Left lobe of liver (tissue), 2 donors: ENCODE measurements at places on chromosomes 7 and 10.

GRCh38 chr10:10110844-10111490, 906.7 kb upstream of the CELF2 start:
- no peak for DNase-seq

DNA sequence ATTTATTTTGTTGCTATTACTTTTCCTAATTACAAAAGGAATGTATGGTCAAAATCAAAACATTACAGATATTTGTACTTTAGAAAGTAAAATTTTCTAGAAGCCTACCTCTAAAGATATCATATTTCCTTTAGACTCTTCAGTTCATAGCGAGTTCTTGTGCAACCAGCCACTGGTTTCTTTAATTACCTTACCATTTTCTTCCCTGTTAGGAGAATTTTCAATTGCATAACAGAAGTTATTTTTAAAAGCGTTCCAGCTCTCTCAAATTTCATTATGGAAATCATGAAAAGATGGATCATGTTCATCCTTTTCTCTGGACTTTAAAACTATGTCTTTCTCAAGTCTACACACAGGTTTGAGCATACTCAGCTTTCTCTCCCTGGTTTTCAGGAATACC, 5.0 kb upstream of the TRUB1 start:
- no peak for DNase-seq

GRCh38 chr10:59868696-59869593, 37.4 kb downstream of the CCDC6 start:
- no peak for DNase-seq

GRCh38 chr7:5692112-5692844, 89.2 kb downstream of the RNF216 start:
- DNase-seq: no peak

GRCh38 chr10:70909326-70909935, 21.1 kb upstream of the PCBD1 start:
- no peak for DNase-seq

DNA sequence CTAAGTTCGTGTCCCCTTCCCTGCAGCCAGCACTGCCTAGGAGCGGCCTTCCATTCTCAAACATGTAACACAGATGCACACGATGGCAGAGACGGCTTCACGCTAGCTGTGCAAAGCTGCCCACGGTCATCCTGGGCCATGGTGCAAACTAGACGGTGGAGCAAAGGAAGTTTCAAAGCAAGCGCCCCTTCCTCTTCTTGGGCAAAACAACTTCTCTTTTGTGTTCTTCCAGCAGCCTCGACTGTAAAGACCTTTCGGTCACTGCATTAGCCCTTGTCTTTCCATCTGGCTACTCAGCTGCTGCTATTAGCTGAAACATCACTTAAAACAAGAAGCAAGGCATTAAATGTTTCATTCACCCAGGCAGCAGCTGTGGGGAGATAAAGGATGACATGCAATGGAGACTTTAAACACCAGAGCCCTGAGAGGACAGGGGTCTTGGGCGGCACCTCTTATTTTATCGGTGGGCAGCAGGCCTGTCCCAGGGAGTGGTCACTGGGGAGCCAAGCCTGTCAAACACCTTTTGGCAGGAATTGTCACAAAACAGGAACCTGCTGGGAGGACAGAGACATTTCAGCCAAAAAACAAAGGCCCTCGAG, 214.8 kb downstream of the KLF6 start:
- DNase-seq: no peak

- no peak for DNase-seq
Measured at GRCh38 chr7:39085590-39086049, 107.9 kb downstream of the POU6F2 start.

GRCh38 chr10:98748298-98748697, 301.6 kb upstream of the HPS1 start:
- DNase-seq: no peak

GRCh38 chr10:113680190-113681111, 739 bp downstream of the CASP7 start:
- peak; percentile 58 for DNase-seq

GRCh38 chr10:92202536-92202935, 88.3 kb downstream of the CPEB3 start:
- DNase-seq: no peak

DNA sequence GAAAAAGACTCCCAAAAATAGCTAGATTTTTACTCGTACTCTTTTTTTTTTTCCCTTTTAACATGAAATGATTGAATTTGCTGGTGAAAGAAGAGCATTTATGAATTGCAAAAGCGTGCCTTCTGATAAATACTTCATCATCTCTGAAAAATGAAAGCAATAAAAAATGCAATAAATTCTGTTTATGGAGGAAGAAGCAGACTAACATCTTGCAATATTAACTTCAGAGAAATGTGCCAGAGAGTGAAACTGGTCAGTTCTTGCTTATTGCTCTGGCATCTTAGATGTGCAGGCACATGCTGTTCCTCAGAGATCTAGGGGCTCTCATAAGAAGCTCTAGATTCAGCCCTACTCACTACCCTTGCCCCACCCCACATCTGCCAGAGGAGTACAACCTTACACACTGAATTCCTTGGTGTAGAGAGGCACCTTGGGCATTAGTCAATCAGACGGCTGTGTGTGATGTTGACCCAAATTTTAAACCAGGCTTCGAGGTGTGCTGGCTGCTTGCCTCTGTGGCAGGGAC, 891.1 kb upstream of the GHITM start:
- DNase-seq: no peak

DNA sequence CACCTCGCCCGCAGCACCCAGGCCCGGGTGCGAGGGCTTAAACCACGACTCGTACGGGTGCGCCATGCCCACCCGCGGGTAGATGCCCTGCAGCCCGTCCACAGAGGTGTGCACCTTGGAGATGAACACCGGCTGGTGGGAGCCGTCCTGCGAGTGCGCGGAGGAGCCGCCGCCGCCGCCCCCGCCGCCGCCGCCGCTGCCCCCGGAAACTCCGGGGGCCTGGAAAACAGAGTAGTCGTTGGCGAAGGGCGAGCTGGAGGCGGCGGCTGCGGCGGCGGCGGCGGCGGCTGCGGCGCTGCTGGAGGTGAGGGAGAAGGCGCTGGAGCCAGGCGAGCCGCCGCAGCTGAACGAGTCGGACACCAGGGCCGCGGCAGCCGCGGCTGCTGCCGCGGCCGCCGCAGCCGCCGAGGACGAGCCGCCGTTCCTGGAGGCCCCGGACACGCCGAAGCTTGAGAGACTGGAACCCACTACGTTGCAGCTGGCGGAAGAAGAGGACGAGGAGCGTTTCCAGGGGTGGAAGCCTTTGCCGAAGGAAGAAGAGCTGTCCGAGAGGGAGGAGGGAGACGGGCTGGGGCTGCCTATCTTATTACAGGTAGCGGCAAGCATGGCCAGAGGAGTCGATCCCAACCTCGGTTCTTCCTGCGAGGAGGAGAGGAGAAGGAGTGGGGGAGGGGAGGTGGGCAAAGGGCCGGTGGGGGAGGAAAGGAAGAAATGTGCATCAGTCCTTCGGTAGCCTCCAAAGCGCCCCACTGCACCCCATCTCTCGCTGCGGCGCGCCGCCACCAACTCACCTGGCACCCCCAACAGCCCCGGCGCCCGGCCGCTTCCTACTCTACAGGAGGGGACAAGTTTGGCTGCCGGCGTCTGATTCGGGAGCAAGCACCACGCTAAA, 1.3 kb downstream of the SP8 start:
- no peak for DNase-seq

GRCh38 chr10:75003891-75004290, 107.6 kb upstream of the SAMD8 start:
- no peak for DNase-seq

DNA sequence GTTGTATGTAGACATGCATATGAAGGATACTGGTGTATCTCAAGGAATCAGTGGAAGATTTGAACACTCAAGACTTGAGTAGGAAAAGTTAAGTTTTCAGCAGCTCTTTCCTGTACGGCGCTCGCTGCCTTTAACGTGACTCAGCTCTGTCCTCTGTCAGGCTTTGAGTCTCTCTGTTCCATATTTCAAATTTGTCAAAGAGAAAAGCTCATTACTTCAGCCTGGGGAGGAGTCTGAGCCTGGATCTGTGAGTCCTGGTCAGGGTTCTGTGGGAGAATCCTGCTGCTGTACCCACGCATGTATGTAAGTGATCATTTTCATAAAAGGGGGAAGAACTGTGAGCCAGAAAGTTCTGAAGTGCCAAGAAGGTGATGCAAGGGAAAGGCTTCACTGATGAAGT, 13.8 kb upstream of the MPP7 start:
- DNase-seq: no peak

GRCh38 chr7:16170671-16171070, 250.7 kb downstream of the CRPPA start:
- no peak for DNase-seq

DNA sequence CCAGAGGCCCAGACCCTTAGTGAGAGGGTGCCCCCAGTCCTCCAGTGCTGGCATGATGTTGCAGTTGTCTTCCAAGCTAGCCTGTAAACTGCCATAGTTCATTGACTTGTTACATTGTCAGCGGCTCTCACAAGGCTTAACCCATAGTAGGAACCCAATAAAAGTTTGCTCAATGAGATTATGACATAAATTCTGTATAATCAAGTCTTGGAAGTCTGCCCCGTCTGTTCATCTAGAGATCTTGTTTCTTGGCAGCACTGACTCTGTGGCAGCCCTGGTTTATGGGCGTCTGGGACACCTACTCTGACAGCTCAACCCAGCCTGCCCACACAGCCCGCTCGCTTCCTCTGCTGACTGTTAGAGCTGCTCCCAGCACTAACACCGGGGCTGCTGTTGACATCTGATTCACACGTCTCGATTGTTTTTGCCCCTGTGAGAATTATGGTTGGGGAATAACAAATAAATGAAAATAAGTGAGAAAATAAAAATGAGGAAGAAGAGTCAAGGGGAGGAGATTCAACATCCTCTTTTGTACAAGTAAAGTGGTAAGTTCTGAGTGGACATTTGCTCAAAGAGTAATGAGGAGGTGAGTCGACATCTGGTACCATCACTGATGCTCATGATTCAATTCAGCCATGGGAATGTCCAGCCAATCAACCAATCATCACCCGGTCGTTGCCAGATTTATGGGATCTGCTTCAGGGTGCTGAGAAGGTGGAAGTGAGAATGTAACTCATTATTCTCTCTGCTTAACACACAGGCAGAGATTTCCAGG, 160.8 kb downstream of the SPAG6 start:
- no peak for DNase-seq

- DNase-seq: no peak
Measured at GRCh38 chr7:128385988-128386925, 23.5 kb downstream of the IMPDH1 start.

- no peak for DNase-seq
Measured at GRCh38 chr10:109838592-109839244, 84.6 kb downstream of the XPNPEP1 start.

DNA sequence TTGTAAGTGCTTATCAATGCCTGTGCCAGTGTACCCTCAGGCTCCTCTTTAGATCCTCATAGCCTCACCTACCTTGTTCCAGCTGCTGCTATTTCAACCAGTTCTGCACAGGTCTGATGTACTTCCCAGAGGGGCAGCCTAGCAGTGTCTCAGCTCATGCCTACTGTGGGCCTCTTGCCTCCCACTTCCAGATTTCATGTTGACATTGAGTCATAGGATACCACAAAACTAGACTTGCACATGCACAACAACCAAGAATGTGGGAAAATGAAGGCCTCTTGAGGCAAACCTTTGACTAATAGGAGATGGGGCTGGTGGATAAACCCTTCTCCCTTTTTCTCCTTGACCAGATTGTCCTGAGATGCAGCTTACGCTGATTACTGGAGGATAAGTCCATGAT, 31.0 kb downstream of the PON3 start:
- no peak for DNase-seq
